ENCODE measurements at places on chromosomes 2 and 18.

- DNase-seq: no peak
- H3K36me3 ChIP-seq: no peaks in the 10 kb centered on the region
- H3K4me3 ChIP-seq: peak overlapping the region; percentile 31
- peak overlapping the region; percentile 95 for H3K27ac ChIP-seq
- no peaks in the 10 kb centered on the region for H3K27me3 ChIP-seq
Observed at GRCh38 chr2:205171261-205171940, 510.9 kb upstream of the NRP2 start.

DNA sequence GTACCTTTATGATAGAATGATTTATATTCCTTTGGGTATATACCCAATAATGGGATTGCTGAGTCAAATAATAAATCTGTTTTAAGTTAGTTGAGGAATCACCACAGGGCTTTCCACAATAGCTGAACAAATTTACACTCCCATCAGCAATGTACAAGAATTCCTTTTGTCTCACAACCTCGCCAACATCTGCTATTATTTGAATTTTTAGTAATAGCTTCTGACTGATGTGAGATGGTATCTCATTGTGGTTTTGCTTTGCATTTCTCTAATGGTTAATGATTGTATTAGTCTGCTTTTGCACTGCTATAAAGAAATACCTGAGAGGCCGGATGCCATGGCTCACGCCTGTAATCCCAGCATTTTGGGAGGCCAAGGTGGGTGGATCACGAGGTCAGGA lies 1387.6 kb upstream of the ACVR2A start:
- H3K4me3 ChIP-seq: no peak overlapping the region
- no peaks in the 10 kb centered on the region for H3K27me3 ChIP-seq
- DNase-seq: no peak
- H3K36me3 ChIP-seq: peaks cover 18% of the 10 kb centered on the region
- no peaks in the 10 kb centered on the region for H3K4me1 ChIP-seq

DNA sequence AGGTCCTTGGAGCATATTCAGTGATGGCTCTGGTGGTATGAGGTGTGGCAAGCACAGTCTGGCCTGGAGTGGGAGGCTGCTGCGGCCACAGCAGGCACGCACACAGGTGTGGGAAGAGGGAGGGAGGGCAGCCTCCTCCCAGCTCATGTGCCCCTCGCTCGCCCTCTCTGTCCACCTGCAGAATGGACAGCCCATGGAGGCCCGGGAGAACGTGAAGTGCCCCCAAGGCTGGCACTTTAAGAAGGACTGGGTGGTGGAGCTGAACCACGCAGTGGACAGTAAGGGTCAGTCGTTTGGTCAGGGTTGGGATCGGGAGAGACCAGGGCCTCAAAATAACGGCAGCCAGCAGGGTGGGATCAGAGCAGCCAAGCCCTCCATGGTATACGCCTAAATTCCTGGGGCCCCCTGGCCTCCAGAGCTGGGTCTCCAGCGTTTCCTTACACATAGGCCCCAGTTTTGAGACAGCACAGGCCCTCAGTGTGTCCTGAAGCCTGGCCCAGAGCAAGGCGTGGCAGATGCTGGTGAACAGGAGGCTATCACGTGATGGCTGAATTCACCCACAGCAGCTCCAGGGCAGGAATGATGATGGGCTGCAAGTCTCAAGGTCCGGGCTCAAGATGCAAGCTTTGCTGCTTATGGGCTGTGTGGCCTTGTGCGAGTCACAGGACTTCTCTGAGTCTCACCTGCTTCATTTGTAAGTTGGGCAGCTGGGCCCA lies 47.9 kb downstream of the FER1L5 start:
- H3K4me1 ChIP-seq: no peaks in the 10 kb centered on the region
- DNase-seq: no peak
- H3K36me3 ChIP-seq: no peaks in the 10 kb centered on the region
- H3K27ac ChIP-seq: no peak overlapping the region

GRCh38 chr2:156704132-156704531 lies 268.0 kb downstream of the GPD2 start:
- peaks cover 9% of the 10 kb centered on the region for H3K4me1 ChIP-seq
- no peaks in the 10 kb centered on the region for H3K36me3 ChIP-seq
- H3K4me3 ChIP-seq: no peak overlapping the region
- DNase-seq: no peak
- H3K27ac ChIP-seq: no peak overlapping the region

DNA sequence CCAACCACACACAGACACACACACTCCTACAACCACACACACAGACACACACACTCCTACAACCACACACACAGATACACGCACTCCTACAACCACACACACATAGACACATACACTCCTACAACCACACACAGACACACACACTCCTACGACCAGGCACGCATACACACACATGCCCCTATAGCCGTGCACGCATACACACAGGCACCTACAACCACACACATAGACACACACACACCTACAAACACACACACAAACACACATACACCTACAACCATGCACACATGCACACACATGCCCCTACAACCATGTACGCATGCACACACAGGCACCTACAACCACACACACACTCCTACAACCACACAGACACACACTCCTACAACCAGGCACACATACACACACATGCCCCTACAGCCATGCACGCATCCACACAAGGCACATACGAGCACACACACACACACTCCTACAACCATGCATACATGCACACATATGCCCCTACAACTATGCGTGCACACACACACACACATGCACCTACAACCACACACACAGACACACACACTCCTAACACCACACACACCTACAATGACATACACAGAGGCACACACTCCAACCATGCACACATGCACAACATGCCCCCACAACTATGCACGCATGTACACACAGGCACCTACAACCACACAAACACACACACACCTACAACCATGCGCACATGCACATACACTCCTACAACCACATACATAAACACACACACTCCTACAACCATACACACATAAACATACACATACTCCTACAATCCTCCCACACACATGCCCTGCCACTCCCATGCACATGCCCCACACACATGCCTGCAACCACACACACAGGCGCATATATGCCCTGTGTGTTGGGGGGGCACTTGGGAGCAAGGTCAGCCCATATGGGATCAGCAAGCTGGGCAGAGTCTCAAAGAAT lies 19.1 kb upstream of the TEX51 start:
- peaks cover 6% of the 10 kb centered on the region for H3K27me3 ChIP-seq
- H3K4me3 ChIP-seq: no peak overlapping the region
- DNase-seq: no peak

GRCh38 chr2:62554440-62554839 lies 48.4 kb upstream of the TMEM17 start:
- no peak overlapping the region for H3K27ac ChIP-seq
- H3K4me3 ChIP-seq: no peak overlapping the region
- H3K4me1 ChIP-seq: no peaks in the 10 kb centered on the region

DNA sequence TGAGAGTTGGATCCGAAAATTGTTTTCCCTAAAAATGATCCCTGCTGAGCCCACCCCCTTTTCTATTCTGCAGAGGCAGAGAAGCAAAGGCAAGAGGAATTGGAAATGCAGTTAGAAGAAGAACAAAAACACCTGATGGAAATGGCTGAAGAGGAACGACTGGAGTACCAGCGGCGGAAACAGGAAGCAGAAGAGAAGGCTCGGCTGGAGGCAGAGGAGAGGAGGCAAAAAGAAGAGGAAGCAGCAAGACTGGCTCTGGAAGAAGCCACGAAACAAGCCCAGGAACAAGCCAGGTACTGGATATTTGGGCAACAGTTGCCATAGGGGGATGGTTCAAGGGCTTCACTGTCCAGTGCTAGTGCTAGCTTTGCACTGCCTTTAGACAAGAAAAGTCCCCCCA lies 41.7 kb downstream of the SUMO1 start:
- H3K27ac ChIP-seq: no peak overlapping the region
- H3K4me1 ChIP-seq: peaks cover 5% of the 10 kb centered on the region
- H3K4me3 ChIP-seq: no peak overlapping the region
- no peaks in the 10 kb centered on the region for H3K36me3 ChIP-seq

- H3K4me3 ChIP-seq: no peak overlapping the region
- H3K36me3 ChIP-seq: peaks cover 3% of the 10 kb centered on the region
- peaks cover 7% of the 10 kb centered on the region for H3K27me3 ChIP-seq
- no peak for DNase-seq
Observed at GRCh38 chr2:30737326-30737610, 70.0 kb downstream of the CAPN13 start.

GRCh38 chr2:184646593-184646992 lies 48.3 kb downstream of the ZNF804A start:
- no peak overlapping the region for H3K27ac ChIP-seq
- peaks cover 32% of the 10 kb centered on the region for H3K36me3 ChIP-seq
- peaks cover 2% of the 10 kb centered on the region for H3K4me1 ChIP-seq
- peaks cover 2% of the 10 kb centered on the region for H3K27me3 ChIP-seq
- no peak overlapping the region for H3K4me3 ChIP-seq

DNA sequence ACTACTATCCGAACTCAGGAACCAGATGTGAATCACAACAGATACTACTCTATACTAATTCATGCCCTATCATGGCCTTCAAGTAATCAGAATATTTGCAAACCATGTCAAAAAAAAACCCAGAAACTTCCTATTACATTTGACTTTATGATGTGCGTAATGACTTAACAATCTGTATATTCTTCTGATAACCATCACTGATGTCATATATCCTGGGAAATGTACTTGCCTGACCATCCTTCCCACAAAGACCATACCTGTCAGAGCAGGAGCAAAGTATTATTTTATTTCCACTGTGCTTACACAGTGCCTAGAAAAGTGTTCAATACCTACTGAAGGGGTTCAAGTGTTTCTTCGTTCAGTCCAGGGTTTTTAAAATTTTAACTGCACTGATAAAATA lies 27.5 kb downstream of the PPP4R1 start:
- H3K4me1 ChIP-seq: peaks cover 1% of the 10 kb centered on the region
- H3K27me3 ChIP-seq: no peaks in the 10 kb centered on the region
- no peak overlapping the region for H3K27ac ChIP-seq
- H3K4me3 ChIP-seq: no peak overlapping the region
- H3K36me3 ChIP-seq: peaks cover 8% of the 10 kb centered on the region
- DNase-seq: no peak

GRCh38 chr18:9771977-9772660 lies 64.0 kb downstream of the RAB31 start:
- H3K27ac ChIP-seq: no peak overlapping the region
- peaks cover 5% of the 10 kb centered on the region for H3K27me3 ChIP-seq
- H3K4me1 ChIP-seq: peaks cover 8% of the 10 kb centered on the region
- H3K4me3 ChIP-seq: no peak overlapping the region

- H3K4me3 ChIP-seq: no peak overlapping the region
- H3K27me3 ChIP-seq: no peaks in the 10 kb centered on the region
- no peaks in the 10 kb centered on the region for H3K36me3 ChIP-seq
Observed at GRCh38 chr2:31249009-31249690, 15.2 kb downstream of the EHD3 start.

- peaks cover 11% of the 10 kb centered on the region for H3K4me1 ChIP-seq
- H3K27ac ChIP-seq: no peak overlapping the region
- no peaks in the 10 kb centered on the region for H3K36me3 ChIP-seq
- no peak overlapping the region for H3K4me3 ChIP-seq
- no peaks in the 10 kb centered on the region for H3K27me3 ChIP-seq
Observed at GRCh38 chr2:70479816-70480215, 73.8 kb downstream of the TGFA start.

DNA sequence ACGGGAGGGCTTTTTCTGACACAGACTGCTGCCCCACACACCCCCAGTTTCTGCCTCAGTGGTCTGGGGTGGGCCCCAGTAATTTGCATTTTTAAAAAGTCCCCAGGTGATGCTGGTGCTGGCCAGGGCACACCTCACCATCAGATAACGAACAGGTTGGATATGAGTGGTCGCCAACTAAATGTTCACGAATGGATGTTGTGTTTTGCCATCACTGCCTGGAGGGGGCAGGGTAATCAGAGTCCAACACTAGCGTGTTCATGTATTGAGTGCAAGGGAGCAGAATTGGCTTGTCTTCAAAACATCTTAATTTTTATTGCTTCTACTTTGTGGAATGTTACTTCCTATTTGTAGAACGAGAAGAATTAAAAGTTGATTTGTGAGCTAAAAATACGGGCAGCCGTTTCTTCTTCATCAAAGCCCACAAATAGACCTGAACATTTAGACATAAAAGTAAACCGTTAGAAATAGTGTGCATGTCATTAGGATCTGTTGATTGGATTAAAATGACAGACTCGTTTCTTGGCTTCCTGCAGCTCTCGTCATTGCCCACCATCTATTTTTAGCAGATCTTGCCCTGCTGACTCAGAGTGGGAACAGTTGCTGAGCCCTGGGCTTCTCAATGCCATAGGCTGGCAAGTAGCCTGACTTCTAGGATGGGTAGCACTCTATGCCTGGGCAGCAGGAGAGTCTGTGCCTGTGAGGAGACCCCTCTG lies 45.2 kb downstream of the NCK2 start:
- peaks cover 29% of the 10 kb centered on the region for H3K4me1 ChIP-seq
- no peak overlapping the region for H3K4me3 ChIP-seq
- H3K27ac ChIP-seq: peak overlapping the region; percentile 75
- DNase-seq: no peak

GRCh38 chr18:48982266-48982665 lies 31.5 kb upstream of the SMAD7 start:
- no peak overlapping the region for H3K27ac ChIP-seq
- no peaks in the 10 kb centered on the region for H3K36me3 ChIP-seq
- peaks cover 7% of the 10 kb centered on the region for H3K4me1 ChIP-seq
- peaks cover 3% of the 10 kb centered on the region for H3K27me3 ChIP-seq
- DNase-seq: no peak

- H3K4me3 ChIP-seq: no peak overlapping the region
- H3K4me1 ChIP-seq: no peaks in the 10 kb centered on the region
- H3K27me3 ChIP-seq: no peaks in the 10 kb centered on the region
- H3K36me3 ChIP-seq: no peaks in the 10 kb centered on the region
- H3K27ac ChIP-seq: no peak overlapping the region
Observed at GRCh38 chr2:43643680-43644079, 6.6 kb downstream of the PLEKHH2 start.

GRCh38 chr2:161303535-161304050 lies 4.6 kb upstream of the PSMD14 start:
- H3K36me3 ChIP-seq: peaks cover 4% of the 10 kb centered on the region
- H3K27ac ChIP-seq: no peak overlapping the region
- peaks cover 6% of the 10 kb centered on the region for H3K4me1 ChIP-seq
- H3K27me3 ChIP-seq: peaks cover 3% of the 10 kb centered on the region

- no peak overlapping the region for H3K4me3 ChIP-seq
- no peaks in the 10 kb centered on the region for H3K4me1 ChIP-seq
- no peak overlapping the region for H3K27ac ChIP-seq
- no peak for DNase-seq
- no peaks in the 10 kb centered on the region for H3K27me3 ChIP-seq
- H3K36me3 ChIP-seq: peaks cover 14% of the 10 kb centered on the region
Observed at GRCh38 chr2:120140866-120141265, 82.3 kb downstream of the TMEM185B start.

- no peaks in the 10 kb centered on the region for H3K4me1 ChIP-seq
- no peak overlapping the region for H3K27ac ChIP-seq
- DNase-seq: no peak
Observed at GRCh38 chr2:239777219-239777618, 247.9 kb downstream of the NDUFA10 start.
